Keratinocyte (primary cell): ENCODE measurements at places on chromosomes 1 and 21. TPM values are rescaled to one million over a fixed set of nuclear protein-coding genes. Genes with fewer than 3 reads are reported as not detected.
A peak's percentile ranks its signal among the peaks of the same experiment; 100 is the strongest.

Gene NR0B2
- polyA plus RNA-seq: not detected in 3 replicates

- no peaks in the 10 kb centered on the region for H3K36me3 ChIP-seq
- no peaks in the 10 kb centered on the region for H3K27me3 ChIP-seq
- no peak for DNase-seq
- no peak overlapping the region for H3K4me3 ChIP-seq
- no peak overlapping the region for H3K27ac ChIP-seq
Measured at GRCh38 chr1:178821134-178821866, 49.6 kb downstream of the ANGPTL1 start.

DNA sequence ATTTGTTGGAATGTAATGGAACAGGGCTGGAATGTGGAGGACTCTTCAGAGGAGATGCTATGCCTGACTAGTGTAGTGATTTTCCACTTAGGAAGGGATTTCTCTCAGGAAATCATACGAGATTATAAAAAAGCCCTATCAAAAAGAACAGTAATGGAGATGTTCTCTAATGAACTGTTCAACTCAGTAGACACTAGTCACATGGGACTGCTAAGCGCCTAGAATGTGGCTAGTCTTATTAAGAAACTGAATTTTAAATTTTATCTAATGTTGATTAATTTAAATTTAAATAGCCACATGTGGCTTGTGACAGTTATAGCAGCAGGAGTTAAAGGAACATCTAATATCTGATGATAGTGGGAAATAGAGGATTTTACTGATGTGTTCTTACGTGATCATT, 94.0 kb downstream of the SLC35F3 start:
- no peaks in the 10 kb centered on the region for H3K36me3 ChIP-seq
- no peak for DNase-seq
- no peak overlapping the region for H3K4me3 ChIP-seq
- H3K27me3 ChIP-seq: no peaks in the 10 kb centered on the region

DNA sequence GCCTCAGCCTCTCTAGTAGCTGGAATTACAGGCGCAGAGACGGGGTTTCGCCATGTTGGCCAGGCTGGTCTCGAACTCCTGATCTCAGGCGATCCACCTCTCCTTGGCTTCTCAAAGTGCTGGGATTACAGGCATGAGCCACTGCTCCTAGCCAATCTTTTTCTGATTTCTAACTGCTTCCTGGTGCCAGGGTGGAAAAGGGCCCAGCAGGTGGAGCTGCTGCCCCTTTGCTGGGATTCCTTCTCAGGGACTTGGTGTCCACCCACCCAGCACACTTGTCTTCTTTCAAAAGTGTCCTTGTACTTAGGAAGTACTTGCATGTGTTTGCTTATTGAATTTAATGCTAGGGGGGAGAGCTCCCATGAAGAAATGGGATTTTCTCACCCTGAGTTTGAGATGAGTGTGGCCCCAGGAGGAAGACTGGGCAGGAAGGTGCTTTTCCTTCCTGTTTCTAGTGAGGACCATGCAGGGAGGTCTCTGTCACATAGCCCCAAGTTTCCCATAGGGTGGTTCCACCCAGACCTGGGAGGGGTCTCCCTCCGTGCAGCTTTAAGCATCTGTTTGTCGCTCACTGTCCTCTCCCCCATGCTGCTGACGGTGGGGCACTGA, 14.2 kb downstream of the UTP11 start:
- peaks cover 71% of the 10 kb centered on the region for H3K4me1 ChIP-seq
- H3K36me3 ChIP-seq: peaks cover 14% of the 10 kb centered on the region
- DNase-seq: no peak
- peak overlapping the region; percentile 98 for H3K27ac ChIP-seq
- no peak overlapping the region for H3K4me3 ChIP-seq

DNA sequence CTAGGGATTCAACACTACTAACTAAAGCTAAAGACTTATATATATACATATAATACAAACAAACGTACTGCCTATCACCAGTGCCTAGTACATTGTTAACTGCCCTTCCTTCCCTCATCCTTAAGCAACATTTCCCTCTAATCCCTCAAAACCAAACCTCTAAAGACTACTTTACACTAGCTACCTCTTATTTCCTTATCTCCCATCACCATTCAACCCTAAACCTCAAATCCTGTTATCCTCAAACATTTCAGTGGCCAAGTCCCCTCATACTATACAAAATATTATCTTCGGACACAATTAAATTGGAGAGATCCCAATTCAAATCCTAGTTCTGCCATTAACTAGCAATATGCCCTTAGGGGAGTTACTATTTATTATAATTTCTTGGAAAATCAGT, 3.7 kb downstream of the SCAF4 start:
- H3K27me3 ChIP-seq: no peaks in the 10 kb centered on the region
- peaks cover 22% of the 10 kb centered on the region for H3K4me1 ChIP-seq
- no peak overlapping the region for H3K4me3 ChIP-seq
- DNase-seq: no peak
- H3K27ac ChIP-seq: no peak overlapping the region

GRCh38 chr1:19622204-19622603, 21.9 kb upstream of the NBL1 start:
- no peaks in the 10 kb centered on the region for H3K27me3 ChIP-seq
- H3K36me3 ChIP-seq: peaks cover 29% of the 10 kb centered on the region
- no peak for DNase-seq
- H3K27ac ChIP-seq: no peak overlapping the region
- H3K4me3 ChIP-seq: no peak overlapping the region

- H3K27me3 ChIP-seq: no peaks in the 10 kb centered on the region
- H3K4me3 ChIP-seq: no peak overlapping the region
- no peaks in the 10 kb centered on the region for H3K4me1 ChIP-seq
- no peak for DNase-seq
- H3K27ac ChIP-seq: no peak overlapping the region
Measured at GRCh38 chr1:187203257-187203656, 374.5 kb downstream of the PLA2G4A start.

GRCh38 chr1:226697151-226697928, 41.7 kb downstream of the ITPKB start:
- peak overlapping the region; percentile 64 for H3K27ac ChIP-seq
- peak; percentile 74 for DNase-seq
- H3K36me3 ChIP-seq: no peaks in the 10 kb centered on the region
- H3K4me3 ChIP-seq: no peak overlapping the region
- peaks cover 32% of the 10 kb centered on the region for H3K4me1 ChIP-seq
